Activated CD4-positive, alpha-beta T cell treated with anti-CD3 and anti-CD28 coated beads for 48 hours (primary cell): ENCODE measurements at places on chromosomes 6 and 20.

DNA sequence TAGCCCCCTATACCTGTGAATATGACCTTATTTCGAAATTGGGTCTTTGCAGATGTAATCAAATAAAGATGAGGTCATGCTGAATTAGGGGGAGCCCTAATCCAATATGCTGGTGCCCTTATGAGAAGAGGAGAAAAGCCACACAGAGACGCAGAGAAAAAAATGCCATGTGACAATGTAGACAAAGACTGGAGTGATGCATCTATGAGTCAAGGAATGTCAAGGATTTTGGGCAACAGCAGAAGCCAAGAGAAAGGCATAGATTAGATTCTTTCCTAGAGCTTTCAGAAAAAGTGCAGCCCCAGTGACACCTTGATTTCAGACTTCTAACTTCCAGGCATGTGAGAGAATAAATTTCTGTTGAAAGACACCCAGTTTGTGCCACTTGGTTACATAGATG is 47.4 kb upstream of the HS3ST5 start:
- no peak for DNase-seq

DNA sequence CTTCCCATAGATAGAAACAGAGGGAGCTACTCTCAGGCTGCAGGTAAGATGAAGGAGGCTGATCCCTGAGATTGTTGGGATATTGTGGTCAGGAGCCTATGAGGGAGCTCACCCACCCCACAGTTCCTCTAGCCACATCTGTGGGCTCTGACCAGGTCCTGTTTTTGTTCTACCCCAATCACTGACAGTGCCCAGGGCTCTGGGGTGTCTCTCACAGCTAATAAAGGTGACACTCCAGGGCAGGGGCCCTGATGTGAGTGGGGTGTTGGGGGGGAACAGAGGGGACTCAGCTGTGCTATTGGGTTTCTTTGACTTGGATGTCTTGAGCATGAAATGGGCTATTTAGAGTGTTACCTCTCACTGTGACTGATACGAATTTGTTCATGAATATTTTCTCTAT is 2.8 kb downstream of the HLA-F start:
- no peak for DNase-seq

- DNase-seq: no peak
Measured at GRCh38 chr6:14964556-14965270, 281.2 kb upstream of the JARID2 start.

- no peak for DNase-seq
Measured at GRCh38 chr20:7375905-7376304, 564.4 kb downstream of the HAO1 start.

DNA sequence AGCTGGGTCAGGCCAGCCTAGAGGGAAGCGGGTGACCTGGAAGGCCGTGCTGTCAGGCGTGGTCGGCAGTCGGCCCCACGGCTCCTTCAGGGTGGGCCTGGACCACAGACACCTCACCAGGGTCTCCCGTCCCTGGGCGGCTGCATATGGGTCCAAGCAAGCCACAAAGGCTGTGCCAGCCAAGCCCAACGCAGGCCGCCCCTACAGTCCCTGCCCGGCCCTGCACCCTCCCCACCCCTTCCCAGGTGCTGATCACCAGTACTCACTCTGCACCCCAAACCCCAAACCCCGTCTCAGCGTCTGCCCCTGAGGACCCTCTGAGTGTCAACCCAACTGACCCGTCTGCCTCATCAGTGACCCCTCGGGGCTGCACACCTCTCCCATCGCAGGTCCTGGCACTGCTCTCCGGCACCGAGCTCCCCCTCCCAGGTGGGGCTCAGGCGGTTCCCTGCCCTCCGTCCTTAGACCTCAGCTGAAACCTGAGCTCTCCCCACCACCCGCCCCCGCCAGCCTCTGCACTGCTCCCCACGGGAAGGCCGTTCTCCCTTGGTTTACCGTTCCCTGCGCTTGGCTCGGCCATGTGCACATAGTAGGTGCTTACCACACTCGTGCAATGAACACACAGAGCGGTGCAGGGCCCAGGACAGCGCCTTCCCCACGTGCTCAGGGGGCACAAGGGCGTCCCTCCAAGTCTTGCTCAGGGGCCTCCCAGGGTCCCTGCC is 1.5 kb upstream of the PPDPF start:
- DNase-seq: no peak

GRCh38 chr6:74071214-74071613 is 375.2 kb downstream of the CD109 start:
- DNase-seq: no peak

DNA sequence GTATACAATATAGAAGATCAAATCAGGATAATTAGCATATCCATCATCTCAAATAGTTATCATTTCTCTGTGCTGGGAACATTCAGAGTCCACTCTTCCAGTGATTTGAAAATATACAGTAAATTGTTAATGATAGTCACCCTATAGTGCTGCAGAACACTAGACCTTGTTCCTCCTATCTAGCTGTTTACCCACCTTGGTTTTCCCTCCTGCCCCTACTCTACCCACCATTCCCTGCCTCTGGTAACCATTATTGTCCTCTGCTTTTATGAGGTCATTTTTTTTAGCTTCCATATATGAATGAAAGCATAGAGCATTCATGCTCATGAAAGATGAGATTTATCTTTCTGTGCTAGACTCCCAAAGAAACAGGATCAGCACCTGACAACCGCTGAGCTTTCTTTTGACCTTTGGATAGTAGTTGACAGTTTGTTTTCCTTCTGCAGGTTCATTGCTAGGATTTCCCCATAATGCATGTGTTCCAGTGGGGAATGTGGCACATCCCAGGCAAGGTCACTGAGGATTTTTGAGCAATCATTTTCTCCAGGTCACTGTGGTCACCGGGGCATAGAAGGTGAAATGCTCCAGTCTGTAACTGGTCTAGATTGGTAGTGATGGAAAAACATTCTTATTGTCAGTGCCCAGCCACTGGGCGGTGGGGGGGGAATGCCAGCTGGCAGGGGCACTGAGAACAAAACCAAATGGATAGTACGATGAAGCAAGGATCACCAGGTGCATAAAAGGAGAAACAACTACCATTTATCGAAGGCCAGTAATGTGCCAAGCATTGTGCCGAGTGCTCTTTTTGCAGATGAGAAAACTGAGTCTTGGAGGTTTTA is 33.6 kb upstream of the BCAS1 start:
- no peak for DNase-seq

DNA sequence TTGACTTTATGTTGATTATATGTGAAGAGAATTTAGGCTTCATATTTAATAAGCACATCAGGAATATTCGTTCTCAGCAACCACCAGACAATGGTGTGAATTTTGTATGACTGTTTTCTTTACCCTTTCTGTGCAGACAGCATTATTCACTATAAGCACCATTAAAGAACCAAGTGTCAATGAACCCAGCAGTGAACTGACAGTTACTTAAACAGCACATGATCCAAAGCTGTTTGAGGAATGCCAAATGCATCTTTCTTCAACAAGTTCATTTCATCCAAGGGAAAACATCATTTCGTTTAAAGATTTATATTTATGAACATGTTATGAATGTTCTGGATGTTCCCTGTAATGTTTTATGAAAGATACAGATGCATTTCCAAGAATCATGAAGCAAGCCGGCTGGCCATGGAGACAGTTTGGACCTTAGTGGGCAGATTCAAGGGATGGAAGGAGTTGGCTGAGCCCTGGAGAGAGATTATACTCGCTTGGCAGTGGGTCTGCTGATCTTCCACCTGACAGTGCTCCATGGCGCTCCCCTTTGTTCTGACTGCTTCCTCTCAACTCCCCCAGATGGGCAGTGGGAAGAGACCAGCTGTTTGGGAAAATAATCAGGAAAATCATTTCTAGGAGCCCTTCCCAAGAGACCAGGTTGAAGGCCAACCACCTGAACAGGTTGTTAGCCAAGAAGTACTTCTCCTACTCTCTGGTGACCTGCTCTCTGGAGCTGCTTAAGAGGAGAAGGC is 326.0 kb upstream of the RSPO3 start:
- no peak for DNase-seq

- DNase-seq: no peak
Measured at GRCh38 chr6:2215342-2215741, 30.1 kb downstream of the GMDS start.

GRCh38 chr6:137297887-137298286 is 78.7 kb upstream of the IFNGR1 start:
- DNase-seq: no peak

DNA sequence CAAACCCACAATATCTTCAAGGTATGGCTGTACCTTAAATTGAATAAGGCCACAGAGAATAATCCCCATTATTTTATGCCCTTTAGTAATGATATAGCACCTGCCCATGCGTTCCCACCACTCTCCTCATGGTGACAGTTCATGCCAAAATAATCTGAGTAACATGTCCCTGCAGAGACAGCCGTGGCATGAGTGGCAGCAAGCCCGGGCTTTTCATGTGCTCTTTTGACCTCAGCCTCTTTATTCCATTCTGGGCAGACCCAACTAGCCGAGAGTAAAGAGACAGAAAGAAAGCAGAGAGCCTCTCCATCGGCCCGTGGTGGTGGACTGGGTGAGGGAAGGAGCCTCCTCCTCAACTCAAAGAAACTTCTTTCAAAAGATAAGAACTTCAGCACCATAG is 19.9 kb upstream of the POPDC3 start:
- no peak for DNase-seq

GRCh38 chr6:71226151-71226550 is 62.5 kb upstream of the OGFRL1 start:
- DNase-seq: no peak

DNA sequence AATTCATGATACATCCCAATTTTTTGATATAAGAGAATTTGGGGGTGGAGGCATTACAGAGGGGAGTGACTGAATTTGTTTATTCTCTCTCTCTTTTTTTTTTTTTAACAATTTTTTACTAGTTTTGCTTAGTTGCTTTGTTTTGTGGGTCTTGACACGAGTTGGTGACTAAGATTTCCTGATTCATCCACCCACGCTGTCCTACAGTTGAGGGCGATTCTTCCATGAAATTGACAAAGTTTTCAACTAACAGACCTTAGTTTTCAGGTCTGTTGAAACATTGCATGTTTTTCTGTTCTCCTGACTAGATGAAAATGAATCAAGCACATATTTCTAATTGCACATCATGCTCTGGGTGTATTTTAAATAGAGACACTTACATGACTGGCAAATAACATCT is 613.8 kb downstream of the TFAP2B start:
- DNase-seq: no peak

- no peak for DNase-seq
Measured at GRCh38 chr6:136659991-136660499, 109.8 kb upstream of the MAP7 start.

- no peak for DNase-seq
Measured at GRCh38 chr6:137427656-137428290, 66.4 kb downstream of the OLIG3 start.

GRCh38 chr6:80010288-80010687 is 5.8 kb downstream of the TTK start:
- no peak for DNase-seq

GRCh38 chr6:39199231-39199940 is 29.9 kb downstream of the KCNK5 start:
- no peak for DNase-seq

DNA sequence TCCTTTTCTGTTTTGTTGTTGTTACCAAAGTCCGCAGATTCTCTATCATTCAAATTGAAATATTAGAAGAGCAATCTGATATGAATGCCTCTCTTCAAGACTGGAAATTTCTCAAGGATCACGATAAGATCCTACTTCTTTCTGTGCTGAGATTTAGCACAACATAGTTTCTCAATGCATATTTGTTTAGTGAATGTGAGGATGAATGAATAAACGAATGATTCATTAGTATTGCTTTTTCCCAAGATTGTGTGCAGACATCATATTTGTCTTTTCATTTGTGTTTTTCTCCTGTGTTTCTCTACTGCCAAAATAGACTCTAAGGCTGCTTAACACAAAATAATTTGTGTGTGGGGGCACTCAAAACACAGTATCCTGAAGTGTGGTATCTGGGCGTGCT is 862.7 kb upstream of the MAP3K7 start:
- no peak for DNase-seq

GRCh38 chr20:64186071-64186598 is 21.9 kb downstream of the MYT1 start:
- DNase-seq: no peak

DNA sequence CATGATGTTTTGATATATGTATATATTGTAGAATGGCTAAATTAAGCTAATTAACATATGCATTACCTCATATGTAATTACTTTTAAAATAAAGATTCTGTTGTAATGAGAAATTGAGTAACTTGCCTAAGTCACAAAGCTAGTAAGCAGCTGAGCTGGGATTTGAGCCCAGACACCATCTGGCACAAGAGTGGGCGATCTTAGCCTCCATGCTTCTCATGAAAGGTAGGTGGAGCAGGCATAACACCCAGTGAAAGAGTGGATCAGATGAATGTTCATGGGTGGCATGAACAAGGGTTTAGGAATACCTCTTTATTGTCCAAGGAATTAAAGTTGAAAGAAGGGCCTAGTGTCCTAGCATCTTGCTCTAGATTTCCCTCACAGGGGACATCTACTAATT is 365.4 kb downstream of the TFAP2B start:
- no peak for DNase-seq

DNA sequence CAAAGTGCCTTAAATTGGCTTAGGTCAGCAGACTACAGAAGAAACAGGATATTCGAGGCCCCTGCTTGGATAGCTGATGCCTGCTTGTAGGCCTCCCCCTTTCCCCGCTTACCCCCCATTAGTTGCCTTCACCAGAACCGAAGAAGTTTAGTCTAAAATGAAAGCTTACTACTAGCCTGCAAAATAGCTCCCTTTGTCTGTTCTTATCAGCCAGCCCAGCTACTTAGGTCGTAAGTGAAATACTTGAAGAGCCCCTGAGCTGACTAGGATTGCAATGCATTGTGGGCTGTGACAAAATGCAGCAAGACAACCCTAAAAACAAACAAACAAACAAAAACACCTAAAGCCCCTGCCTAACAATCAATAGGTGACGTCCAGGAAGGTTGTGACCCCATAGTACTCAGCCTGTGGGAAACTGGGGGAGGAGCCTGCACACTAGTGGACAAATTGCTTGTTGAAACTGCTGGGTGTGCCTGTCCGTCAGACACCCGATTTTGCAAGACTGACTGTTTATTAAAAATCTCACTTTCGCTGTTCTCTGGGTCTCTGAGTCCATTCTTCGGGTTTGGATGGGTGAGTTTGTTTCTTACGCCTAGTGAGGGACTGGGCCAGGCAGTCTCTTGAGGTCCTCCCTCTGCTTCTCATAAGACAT is 105.0 kb upstream of the DUSP22 start:
- DNase-seq: no peak

DNA sequence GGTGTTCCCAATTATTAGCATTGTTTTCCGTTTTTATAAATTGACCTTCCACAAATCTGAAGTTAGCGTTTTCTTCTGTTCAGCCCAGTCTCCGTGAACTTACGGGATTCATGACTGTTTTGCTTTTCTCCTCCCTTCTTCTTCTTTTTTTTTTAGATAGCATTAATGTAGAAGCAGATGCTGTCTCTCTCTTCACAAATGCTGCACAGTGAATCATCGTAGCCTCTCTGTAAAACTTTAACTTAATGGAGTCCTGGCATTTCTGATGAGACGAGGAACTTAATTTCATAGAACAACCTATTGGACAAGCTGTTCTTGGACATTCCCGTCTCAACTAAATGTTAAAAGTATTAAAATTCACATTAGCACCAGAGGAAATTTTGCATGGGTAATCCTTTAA is 138.0 kb upstream of the EEF1E1 start:
- DNase-seq: no peak

- DNase-seq: no peak
Measured at GRCh38 chr6:49514571-49515484, 15.1 kb downstream of the GLYATL3 start.

GRCh38 chr6:168420706-168421105 is 20.3 kb upstream of the SMOC2 start:
- DNase-seq: no peak
